ENCODE measurements at places on chromosomes 6 and 20.

DNA sequence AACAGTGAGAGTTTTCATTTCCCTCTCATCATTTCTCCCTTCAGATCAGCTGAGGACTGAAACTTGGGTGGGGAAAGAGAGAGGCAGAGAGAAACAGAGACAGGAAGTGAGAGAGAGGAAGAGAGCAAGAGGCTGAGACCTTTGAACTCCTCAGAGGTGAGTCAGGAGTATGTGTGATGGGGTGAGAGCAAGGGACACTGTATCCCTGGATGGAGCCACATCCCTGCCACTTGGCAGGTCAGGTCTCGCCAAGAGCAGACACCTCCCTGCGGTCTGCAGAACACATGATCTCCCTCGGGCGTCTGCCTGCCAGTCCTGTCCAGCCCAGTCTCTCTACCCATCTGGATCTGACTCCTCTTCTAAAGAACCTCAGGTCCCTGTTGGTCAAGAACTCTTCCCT lies 62.7 kb upstream of the SYNDIG1 start:
- DNase-seq = no peak

GRCh38 chr20:1666802-1667201 lies 9.2 kb upstream of the SIRPG start:
- DNase-seq = no peak

GRCh38 chr20:10217721-10218410 lies 764 bp upstream of the SNAP25 start:
- DNase-seq = no peak

DNA sequence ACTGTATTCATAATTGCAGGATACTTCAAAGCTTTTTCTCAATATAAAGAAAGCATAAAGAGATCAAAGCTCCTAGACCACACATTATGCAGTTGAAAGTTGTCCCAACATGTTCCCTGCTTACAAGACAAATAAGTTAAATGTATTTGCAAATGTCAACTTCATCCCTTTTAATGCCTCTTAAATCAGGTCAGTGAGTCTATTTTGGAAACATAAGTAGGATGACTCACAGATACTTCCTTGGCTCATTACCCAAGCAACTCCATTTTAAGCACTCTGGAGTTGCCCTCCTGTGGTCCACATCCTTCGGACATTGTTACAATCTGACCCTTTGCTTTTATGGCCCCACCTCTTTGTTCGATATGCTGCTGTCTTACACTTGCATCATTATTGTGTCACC lies 162.0 kb downstream of the FAXC start:
- no peak for DNase-seq

GRCh38 chr6:15386756-15387112 lies 140.9 kb downstream of the JARID2 start:
- no peak for DNase-seq

GRCh38 chr6:125759959-125760457 lies 10.6 kb downstream of the HEY2 start:
- no peak for DNase-seq

- DNase-seq = no peak
These were observed 8.8 kb downstream of the DDR1 start for GRCh38 chr6:30893001-30893591.

GRCh38 chr6:116884530-116884929 lies 7.5 kb downstream of the RFX6 start:
- no peak for DNase-seq

DNA sequence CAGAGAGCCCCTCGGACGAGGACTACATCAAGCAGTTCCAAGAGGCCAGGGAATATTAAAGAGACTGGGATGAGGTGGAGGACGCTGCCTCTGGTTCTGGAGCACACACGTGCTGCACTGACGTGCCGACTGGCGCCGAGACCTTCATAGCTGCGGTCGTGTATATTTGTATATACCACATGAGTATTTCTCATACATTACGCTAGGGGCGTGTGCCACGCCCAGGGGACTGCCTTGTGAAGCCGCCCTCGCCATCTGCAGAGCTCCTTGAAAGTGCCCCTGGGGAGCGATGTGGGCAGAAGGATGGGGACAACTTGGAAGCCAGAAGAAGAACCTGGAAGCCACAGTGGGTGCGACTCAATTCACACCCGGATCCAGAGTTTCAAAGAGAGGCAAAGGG lies 78.3 kb downstream of the ISM1 start:
- no peak for DNase-seq

DNA sequence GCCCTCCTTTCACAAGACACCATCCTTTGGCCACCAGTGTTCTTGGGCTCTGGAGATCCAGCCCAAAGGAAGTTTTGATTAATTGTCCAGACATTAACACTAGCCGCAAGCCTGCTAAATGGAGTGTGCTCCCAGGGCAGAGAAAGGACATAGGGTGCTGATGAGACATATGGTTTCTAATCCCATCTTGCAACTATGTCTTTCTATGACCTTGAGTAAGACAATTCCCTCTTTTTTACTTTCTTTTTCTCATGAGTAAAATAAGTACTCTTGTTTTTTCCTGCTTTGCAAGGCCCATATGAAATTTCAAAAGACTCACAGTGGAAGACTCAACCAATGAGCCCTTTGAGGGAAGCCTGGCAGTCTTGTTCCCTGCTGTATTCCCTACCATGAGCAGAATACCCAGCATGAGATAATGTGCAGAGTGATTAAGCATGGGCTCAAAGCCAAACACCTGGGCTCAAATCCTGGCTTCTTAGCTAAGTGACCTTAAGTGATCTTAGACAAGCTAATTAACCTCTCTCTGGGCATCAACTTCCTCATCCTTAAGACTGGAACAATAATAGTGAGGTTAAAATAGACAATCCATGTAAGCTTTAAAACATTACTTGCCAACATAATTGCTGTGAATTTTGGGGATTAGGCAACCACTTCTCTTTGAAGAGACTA lies at the start of gene WFDC10B:
TSS of gene WFDC10B (minus strand) at position 51 of the 669 bp plus-strand sequence. CDS start 19,027 bp downstream, outside the sequence.
- DNase-seq = no peak

GRCh38 chr20:18058661-18059467 lies 1.1 kb upstream of the OVOL2 start:
- no peak for DNase-seq

DNA sequence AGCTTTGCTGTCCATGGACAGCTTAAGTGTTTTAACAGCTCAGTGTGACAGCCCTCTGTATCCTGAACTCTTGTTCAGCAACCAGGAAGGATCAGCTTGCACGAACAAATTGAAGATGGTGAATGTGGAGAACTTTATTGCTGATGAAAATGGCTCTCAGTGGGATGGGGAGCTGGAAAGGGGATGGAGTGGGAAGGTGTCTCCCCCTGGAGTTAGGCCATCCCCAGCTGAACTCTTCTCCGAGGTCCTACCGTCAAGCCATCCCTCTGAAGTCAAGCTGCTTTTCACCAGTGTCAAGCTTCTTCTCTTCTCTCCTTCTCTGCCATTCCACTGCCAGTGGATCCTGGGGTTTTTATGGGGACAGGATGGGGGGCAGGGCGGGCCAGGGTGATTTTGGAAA lies 26.6 kb downstream of the NT5E start:
- no peak for DNase-seq

DNA sequence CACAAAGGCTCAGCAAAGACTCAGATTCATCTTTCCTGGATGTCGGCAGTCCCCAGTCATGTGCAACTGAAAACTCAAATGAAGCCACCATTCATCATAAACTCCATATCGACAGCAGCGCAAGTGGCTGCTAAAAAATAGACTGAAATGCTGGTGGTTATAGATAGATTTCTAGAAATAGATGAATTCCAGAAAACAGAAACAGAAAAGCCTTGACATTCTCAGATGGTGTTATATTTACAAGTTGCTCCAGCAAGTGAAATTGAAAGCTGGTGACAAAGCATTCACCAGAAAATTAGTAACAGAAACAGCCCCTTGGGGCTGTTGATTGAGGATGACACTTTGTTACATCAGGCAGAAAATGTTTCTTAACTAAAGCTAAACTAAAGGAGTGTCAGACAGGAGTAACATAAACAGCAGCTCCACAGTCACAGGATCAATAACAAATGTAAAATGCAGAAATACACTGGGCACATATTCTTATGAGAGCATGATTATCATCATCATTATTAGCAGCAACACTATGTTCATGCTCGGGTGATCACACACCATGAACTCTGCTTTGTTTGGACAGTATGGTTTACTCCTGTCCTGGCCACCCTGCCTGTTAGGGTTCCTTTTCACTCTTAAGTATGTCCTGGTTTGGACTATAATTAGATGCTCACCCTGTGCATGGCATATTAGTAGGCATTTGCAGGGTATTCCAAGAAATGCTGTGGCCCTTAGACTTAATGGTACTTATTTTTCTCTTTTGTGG lies 36.4 kb upstream of the SLC35F1 start:
- no peak for DNase-seq

GRCh38 chr6:117359581-117359980 lies 66.2 kb downstream of the ROS1 start:
- DNase-seq = no peak

DNA sequence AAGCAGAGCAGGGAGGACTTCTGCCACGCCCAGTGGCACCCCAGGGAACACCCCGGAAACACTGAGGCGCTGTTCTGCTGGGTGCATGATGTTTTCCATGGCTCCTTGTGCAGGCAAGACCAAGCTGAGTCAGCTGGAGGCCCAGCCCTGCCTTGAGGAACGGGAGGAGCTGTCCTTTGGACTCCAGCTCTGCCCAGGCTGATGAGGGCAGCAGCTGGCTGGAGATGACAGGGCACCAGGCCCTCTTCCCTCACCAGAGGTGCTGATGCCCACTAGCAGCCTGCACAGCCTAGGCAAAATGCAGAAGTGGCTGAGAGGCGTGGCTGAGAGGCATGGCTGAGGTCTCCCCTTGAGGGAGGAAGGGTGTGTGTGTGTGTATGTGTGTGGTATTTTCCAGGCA lies 2.4 kb downstream of the C6orf132 start:
- no peak for DNase-seq

- DNase-seq = no peak
These were observed 67.5 kb upstream of the FBXO30 start for GRCh38 chr6:145882121-145882531.

Measured in CD4-positive, alpha-beta T cell treated with Interleukin-21 for 1 hour (primary cell).